ENCODE measurements at places on chromosomes 12 and 14.

DNA sequence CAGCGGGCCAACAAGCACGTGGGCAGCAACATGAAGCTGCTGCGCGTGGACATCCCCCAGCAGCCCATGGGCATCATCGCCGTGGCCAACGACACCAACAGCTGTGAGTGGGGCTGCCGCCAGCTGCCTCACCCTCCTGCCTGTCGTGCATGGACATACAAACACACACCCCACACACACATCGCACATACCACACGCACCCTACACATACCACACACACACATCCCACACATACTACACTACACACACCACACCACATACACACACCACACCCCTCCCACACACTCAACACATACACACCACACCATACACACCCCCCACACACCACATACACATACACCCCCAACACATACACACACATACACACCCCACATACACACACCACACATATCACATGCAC is 25.2 kb upstream of the NXPH4 start:
- no peak for DNase-seq

- no peak for DNase-seq
Observed at GRCh38 chr12:47188576-47189441, 109.0 kb upstream of the AMIGO2 start.

GRCh38 chr12:111368291-111368787 is 556 bp downstream of the PHETA1 start:
- DNase-seq = no peak

- DNase-seq = no peak
Observed at GRCh38 chr14:20458031-20458789, 3.0 kb downstream of the PIP4P1 start.

- no peak for DNase-seq
Observed at GRCh38 chr14:72560331-72560730, 333.6 kb downstream of the DPF3 start.

Measured in cerebellum (tissue), 4 donors.